Frontal cortex (tissue), 4 donors: ENCODE measurements at places on chromosomes 3 and 15.

DNA sequence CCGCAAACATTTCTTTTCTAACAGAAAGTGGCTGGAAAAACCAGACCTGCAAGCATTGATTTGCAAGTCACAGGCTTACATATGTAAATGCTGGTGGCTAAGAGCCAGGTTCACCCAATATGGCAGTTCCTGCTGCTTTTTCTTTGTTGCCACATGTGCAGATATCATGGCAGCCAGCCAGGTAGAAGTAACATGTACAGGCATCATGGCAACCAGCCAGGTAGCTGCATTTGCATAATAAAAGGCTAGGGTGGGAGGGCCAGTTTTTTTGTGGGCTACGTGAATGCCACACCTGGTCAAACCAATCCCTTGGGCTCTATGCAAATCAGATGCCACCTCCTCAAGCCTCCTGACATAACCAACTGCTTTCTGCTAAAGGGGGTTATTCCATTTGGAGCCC, 2.8 kb upstream of the SMCO1 start:
- DNase-seq = no peak

GRCh38 chr3:29755416-29755815, 474.5 kb downstream of the RBMS3 start:
- no peak for DNase-seq

GRCh38 chr3:86629511-86629910, 361.4 kb downstream of the VGLL3 start:
- no peak for DNase-seq

DNA sequence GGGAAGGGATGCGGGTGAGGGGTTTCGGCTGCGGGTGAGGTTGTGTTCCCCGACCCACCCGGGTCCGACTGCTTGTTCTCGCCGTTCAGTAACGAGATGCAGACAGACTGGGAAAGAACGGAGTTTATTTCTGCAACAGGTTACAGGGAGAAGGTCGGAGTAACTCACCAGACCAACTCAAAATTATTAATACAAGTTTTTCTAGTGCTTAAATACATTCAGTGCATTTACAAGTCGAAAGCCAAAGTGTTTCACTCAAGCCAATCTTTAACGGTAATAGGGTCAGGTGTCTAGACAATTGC, 492 bp upstream of the HIGD1A start:
- DNase-seq = no peak

- DNase-seq = no peak
These were observed 79.8 kb downstream of the TGFBR2 start for GRCh38 chr3:30686176-30686575.

- no peak for DNase-seq
These were observed 91.1 kb downstream of the MEIS2 start for GRCh38 chr15:37009288-37009687.

DNA sequence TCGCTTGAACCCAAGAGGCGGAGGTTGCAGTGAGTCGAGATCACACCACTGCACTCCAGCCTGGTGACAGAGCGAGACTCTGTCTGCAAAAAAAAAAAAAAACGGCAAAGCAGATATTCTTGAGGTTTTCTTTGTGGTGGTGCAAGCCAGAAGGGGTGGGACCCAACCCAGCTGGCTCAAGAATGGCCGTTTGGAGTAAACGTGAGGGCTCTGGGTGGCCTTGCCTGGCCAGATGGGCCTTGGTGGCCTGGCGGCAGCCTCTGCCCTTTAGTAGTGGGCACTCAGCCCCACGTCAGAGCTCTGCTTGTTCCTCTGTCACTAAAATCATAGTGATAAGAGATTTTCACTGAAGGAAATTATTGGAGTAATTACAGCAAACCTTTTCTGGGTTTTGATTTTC, 50.5 kb downstream of the ATP1B3 start:
- no peak for DNase-seq

DNA sequence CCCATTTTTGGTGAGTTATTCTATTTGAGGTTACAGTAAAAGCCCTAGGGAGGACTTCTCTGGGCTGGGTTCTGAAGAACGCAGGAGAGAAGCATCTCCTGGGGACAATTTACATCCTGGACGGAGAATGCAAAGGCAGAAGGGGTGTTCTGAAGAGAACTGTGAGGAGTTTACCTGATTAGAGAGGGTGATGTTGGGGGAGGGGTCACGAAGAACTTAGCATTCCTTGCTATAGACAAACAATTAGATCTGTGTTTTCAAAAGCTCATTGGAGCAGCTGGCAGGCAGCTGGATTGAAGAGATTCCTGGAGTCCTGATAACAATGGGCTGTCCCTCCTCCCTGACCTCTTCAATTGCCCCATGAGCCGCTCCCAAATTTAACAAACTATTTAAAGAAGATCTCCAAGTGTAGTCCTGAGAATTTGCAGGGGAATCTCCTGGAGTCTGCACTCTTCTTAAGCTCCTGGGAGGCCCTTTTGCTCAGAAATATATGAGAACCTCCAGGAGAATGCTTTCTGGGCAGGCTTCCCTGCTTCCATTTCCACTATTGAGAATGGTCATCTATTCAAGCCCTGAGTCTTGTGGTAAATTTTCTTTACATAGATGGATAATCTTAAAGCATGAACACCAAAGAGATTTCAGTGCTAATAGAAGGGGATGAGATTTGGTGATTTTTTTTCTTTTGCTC, 55.3 kb downstream of the ARHGAP31 start:
- DNase-seq = no peak

DNA sequence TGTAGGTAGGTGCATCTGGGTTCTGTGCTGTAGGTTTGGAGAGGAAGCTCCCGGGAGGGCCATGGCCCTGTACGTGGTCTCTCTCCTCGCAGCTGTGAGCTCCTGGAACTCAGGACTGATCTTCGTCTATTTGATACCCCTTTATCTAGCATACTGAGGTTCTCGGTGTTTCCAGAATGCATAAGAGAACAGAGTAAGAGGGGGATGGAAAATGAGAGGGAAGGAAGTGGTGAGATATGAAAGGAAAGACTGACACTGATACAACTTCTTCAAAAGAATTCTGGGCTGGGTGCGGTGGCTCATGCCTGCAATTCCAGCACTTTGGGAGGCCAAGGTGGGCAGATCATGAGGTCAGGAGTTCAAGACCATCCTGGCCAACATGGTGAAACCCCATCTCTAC, 90.7 kb downstream of the CHRD start:
- no peak for DNase-seq

DNA sequence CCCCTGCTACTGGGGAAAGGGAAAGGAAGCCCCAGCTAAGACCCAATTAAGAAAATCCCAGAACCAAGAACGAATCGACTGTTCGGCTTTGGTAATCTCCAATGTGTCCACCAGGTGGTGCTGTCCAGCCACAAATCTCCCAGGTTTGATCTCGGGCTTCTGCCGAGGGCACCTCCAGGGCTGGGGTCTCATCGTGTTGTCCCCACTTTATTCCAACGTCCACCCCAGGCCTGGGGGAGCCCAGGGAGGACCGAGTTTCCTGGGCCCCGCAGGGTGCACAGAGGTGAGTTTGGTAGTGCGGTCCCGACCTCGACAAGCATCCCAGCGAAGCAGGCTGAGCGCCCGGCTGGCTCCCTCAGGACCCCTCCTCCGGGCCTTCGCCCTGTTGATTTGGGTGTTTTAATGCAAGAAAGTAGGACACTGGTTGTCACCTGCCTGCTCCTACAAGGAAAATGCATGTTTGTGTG, 185.1 kb downstream of the GOLGA6L6 start:
- peak; percentile 91 for DNase-seq

DNA sequence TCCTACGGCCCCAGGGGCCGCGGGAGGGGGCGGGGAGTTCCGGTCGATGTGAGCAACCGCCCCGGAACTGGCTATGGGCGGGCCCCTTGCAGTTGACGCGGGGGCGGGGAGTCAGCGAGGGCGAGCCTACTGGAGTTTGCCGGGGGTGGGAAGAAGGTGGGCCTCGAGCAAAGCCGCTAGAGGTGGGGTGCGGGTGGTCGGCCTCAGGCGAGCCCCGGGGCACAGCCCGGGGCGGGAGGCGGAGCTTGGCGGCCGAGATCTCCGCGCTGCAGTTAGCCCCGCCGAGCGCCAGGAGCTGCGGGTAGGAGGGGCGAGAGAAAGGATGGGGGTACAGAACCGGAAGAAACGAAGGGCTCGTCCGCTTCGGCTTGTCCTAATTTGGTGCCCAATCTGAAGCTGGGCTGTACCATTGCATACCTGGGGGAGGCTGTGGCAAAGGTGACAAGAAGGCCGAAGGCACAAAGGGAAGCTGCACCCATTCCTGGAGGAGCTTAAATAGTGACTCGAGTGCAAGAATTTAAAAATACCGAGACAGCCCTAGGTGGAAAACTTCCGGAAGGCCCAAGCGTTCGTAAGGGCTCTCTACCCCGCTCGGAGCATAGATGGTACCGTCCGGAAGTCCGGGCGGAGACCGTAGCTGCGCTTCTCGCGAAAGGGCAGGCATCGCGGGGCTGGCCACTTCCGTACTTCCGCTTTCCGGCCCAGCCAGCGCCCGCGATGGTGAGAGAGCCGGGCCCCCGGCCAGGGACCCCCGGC, at the start of the genes ARPC4 and TADA3:
Gene ARPC4 (plus strand): TSS at position 678 of the 756 bp plus-strand sequence. CDS start 40 bp downstream, at position 718.
Gene TADA3 (minus strand): TSS at position 69 of the 756 bp plus-strand sequence. CDS start 1,007 bp downstream, outside the sequence.
- DNase-seq = peak; percentile 87

- DNase-seq = no peak
These were observed 19.5 kb upstream of the TIMP4 start for GRCh38 chr3:12178091-12178820.

- DNase-seq = no peak
These were observed 1043.6 kb downstream of the DIPK2A start for GRCh38 chr3:145015253-145015652.

DNA sequence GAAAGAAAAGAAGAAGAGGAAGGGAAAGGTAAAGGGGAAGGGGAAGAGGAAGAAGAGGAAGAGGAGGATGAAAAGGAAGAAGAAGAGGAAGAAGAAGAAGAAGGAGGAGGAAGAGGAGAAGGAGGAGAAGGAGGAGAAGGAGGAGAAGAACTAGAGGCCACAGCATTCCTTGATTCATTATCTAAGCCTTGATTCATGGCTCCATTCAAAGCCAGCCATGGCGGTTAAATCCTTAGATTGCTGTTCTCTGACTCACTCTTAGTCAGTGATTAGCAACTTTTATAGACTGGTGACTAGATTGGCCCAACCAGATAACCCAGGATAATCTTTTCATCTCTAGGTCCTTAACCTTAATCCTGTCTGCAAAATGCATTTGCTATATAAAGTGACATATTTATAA, 47.6 kb downstream of the OSTN start:
- no peak for DNase-seq

GRCh38 chr15:65087873-65088642, 11.5 kb downstream of the KBTBD13 start:
- DNase-seq = no peak

DNA sequence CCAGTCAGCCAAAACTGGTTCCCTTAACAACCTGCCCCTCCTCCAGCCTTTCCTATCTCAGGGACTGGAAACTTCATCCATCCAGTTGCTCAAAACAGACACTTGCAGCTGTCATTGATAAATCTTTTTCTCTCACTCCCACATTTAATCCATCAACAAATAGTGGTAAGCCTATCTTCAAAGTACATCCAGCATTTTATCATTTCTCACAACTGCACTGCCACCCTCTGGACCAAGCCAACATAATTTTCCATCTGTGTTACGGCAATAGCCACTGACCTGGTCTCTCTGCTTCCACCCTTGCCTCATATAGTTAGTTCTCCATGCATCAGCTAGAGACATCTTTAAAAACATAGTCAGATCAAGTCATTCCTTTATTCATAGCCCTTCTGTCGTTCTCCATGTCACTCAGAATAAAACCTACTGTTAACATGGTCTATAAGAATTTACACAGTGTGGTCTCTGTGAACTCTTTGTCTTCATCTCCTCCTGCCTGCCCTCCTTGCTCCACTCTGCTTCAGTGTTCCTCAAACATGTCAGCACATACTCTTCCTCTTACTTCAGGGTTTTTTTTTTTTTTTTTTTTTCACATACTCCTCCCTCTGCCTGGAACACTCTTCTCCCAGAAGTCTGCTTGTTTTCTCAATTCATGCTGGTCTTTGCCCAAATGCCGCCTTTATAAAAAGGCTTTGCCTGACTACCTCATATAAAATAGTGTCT, 102.5 kb upstream of the COL6A5 start:
- DNase-seq = no peak

GRCh38 chr15:98232761-98233160, 272.3 kb downstream of the ARRDC4 start:
- DNase-seq = no peak

DNA sequence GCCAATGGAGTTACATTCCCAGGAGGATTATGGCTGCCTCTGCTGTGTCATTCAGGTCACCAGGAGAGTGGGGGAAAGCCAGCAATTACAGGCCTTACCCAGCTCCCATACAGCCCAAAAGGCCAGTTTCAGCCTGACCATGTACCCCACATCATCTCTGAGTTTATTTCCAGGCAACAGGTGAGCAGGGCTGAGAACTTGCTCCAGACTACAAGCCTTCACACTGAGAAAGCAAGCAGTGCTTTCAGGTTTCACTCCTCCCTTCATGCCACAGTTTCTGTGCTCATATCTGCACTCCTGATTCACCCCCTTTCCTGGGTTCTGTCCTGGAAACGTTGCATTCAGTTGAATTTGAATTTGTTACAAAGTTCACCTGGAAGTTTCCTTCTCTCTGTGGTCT, 68.1 kb upstream of the ABI3BP start:
- no peak for DNase-seq

GRCh38 chr3:119084371-119085069, 49.9 kb upstream of the IGSF11 start:
- DNase-seq = no peak

- DNase-seq = no peak
These were observed 461 bp downstream of the COPB2 start for GRCh38 chr3:139388821-139389551.

DNA sequence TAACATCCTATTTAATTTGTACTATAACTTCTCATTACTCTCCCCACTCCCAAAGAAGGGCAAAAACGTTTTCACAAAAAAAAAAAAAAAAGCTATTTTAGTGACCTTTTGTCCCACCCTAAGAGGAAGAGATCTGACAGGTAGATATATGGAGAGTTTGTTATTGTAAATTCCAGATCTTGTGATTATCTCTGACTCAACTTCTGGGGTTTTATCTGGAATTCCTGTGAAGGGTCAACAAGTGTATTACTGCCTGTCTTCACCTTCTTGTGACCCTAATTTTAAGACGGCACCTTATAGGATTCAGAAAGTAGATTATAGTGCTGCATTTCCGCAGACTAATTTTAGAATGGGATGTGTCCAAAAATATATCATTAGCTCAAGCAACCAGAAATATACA, 205.9 kb upstream of the CDIN1 start:
- DNase-seq = no peak

DNA sequence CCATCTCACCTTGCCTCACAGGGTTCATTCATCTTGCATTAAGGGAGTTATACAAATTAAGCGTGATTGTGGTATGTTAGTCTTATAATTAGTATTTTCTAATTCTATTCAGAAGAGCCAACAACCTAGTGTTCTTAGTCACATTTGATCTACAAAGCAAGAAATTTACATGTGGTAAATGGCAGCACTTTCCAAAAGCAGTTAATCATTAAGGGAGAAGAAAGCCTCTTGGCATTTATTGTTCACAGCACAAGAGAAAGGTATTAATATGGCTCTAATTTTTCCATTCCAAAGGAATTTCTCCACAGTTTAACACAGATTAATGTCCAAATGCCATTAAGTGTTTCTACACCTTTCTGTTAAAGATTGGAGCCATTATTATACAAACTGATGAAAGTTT, 1077.1 kb downstream of the ZPLD1 start:
- no peak for DNase-seq

DNA sequence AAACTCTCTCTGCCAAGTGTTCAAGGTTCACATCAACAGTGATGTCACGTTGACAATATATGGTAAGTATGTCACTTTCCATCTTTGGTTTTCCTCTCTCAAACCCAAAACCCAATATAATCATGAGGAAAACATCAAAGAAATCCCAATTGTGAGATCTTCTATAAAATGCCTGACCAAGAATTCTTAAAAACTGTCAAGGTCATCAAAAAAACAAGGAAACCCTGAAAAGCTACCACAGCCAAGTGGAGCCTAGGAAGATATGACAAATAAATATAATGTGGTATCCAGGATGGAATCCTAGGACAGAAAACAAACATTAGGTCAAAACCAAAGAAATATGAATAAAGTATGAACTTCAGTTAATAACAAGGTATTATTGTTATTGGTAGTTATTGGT, 85.2 kb upstream of the CCDC39 start:
- DNase-seq = no peak
